Epithelial cell of proximal tubule (primary cell): ENCODE measurements at places on chromosomes 1 and 21. TPM values are rescaled to one million over a fixed set of nuclear protein-coding genes. Genes with fewer than 3 reads are reported as not detected.

GRCh38 chr1:165898837-165899236 lies 71.4 kb downstream of the UCK2 start:
- peak; percentile 95 for DNase-seq

The TNFRSF9 gene
- total RNA-seq = 0.69 and 1.4 TPM in 2 replicates

- DNase-seq = no peak
Observed at GRCh38 chr1:182210417-182210816, 148.9 kb upstream of the ZNF648 start.

DNA sequence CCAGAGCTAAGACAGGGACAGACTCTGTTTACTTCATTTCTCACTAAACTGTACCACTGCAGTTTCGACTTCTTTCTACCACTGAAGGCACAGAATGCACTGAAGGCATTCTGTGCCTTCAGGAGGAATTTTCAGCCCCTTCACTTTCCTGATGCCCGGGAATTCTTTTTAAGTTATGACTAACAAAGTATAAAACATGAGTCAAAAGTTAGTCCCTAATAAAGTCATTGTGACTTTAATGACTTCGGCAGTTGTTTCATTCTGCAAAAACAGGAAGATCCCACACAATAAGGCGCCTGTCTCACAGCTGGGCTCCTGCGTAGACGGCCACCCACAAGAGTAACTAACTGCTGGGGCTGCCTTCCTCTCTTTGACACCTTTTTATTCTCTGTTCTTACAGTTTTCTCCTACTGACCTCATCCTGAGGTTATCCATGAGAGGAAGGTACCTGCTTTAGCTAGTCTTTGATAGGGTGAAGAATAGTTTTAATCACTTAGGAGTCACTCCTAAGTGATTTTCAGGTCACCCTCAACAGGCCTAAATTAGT lies 183.9 kb upstream of the SGIP1 start:
- no peak for DNase-seq

DNA sequence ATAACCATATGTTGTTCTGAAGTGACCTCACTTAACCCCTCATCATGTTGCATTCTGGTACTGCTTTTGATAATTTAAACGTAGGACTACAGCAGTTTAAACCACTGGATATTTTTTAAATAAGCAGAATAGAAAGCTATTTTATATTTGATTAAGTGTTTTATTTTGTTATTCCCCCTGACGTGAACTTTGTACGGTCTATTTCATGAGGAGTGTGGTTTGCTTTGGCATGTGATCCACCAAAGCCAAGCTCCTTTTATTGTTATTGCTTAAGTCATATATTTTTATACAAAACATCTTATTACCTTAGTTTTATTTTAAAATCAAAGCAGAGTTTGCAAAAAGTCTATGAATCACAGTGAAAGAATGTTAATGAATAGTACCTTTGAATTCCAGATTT lies 101.4 kb upstream of the L1TD1 start:
- no peak for DNase-seq

GRCh38 chr1:243738020-243738419 lies 112.0 kb downstream of the AKT3 start:
- no peak for DNase-seq

- no peak for DNase-seq
Observed at GRCh38 chr1:53769780-53770179, 30.8 kb upstream of the GLIS1 start.

DNA sequence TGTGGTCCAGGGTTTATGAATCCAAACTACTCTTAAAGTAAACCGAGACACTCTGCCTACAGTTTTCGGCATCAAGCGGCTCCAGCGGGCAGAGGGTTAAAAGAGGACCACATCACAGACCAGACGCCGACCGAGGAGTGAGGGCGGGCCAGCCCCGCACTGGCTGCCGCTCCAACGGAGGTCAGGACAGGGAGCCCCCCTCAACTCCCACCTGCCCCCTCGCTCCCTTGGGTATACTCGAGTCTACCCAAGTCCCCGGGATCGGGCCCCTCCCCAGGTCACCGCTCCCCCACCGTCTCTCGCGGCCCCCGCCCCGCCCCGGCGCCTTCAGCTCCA lies 312 bp downstream of the ARNT start:
- DNase-seq = no peak

- DNase-seq = no peak
Observed at GRCh38 chr1:172244865-172245264, 175.6 kb upstream of the C1orf105 start.

The DPT gene
- total RNA-seq = not detected in 2 replicates

DNA sequence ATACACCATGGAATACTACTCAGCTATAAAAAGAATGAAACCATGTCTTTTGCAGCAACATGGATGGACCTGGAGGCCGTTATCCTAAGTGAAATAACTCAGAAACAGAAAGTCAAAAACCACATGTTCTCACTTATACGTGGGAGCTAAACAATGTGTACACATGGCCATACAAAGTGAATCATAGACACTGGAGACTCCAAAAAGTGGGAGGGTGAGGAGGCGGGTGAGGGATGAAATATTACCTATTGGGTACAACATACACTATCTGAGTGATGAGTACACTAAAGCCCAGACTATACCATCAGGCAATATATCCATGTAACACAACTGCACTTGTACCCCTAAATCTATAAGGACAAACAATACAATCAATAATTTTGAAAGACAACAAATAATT lies 39.5 kb upstream of the FAM20B start:
- DNase-seq = no peak

DNA sequence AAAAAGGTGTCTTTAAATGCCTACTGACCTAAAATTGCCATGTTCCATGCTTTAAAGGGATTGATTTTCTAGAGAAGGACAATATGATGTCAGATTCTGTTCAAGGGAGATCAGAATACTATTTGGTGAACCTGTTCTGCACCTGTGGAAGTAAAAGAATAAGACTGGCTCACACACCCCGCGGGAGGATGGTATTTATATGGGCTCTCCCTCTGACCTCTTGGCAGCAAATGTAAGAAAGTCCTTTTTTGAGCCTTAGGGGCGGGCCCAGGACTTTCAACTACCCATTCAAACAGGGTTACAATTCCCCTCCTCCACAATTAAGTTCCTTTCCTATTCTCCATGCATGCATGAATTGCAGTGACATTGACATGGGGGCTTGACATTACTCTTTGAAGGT lies 42.1 kb downstream of the WASF2 start:
- DNase-seq = no peak

DNA sequence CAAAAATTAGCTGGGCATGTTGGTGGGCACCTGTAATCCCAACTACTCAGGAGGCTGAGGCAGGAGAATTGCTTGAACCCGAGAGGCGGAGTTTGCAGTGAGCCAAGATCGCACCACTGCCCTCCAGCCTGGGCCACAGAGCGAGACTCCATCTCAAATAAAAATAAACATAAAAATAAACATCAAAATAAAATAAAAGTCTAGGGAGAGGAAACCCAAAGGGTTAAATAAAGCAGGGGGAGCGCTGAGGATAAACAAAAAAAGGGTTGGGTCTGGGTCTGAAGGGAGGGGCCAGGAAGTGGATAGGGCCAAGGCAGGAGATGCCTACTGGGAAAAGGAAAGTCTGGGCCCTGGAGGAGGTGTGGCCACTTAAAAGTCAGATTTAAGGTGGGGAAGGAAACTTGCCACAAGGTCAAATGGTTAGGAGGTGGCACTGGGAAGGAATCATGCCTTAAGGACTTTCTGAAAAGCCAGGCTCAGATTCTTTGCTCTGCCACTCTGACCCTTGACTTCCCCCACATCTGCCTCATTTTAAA lies 150.0 kb downstream of the ADSS2 start:
- no peak for DNase-seq

DNA sequence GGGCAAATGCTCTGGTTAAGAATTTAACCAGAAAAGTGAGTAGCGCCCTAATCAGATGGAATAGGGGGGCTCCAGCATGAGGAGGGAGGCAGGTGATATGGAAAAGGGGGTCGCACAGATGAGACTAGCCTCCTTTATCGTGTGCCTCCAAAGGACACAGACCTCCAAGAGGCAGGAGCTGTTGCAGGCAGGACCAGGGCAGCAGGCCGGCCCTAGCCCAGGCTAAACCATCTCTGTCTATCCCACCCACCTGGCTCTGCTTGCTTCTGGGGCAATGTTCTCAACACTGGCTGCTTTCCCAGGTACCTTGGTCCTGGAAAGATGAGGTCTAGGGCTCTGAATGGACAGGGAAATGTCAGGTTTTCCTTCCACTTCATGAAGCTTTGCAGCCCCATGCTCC lies 36.3 kb downstream of the C2CD2 start:
- no peak for DNase-seq

- peak; percentile 95 for DNase-seq
Observed at GRCh38 chr21:38289705-38290485, 33.1 kb downstream of the KCNJ15 start.

The MX2 gene
- total RNA-seq = 0.07 and 0.12 TPM in 2 replicates

GRCh38 chr1:29525941-29526340 lies 289.6 kb downstream of the PTPRU start:
- DNase-seq = no peak

- no peak for DNase-seq
Observed at GRCh38 chr1:152924191-152924590, 15.8 kb downstream of the IVL start.

The TBX19 gene
- 0.29 and 1.3 TPM in 2 replicates for total RNA-seq

The SLAMF9 gene
- not detected in 2 replicates for total RNA-seq

GRCh38 chr1:22628698-22629444 lies 7.6 kb upstream of the C1QA start:
- no peak for DNase-seq
